ENCODE measurements at places on chromosomes 3 and 15.

DNA sequence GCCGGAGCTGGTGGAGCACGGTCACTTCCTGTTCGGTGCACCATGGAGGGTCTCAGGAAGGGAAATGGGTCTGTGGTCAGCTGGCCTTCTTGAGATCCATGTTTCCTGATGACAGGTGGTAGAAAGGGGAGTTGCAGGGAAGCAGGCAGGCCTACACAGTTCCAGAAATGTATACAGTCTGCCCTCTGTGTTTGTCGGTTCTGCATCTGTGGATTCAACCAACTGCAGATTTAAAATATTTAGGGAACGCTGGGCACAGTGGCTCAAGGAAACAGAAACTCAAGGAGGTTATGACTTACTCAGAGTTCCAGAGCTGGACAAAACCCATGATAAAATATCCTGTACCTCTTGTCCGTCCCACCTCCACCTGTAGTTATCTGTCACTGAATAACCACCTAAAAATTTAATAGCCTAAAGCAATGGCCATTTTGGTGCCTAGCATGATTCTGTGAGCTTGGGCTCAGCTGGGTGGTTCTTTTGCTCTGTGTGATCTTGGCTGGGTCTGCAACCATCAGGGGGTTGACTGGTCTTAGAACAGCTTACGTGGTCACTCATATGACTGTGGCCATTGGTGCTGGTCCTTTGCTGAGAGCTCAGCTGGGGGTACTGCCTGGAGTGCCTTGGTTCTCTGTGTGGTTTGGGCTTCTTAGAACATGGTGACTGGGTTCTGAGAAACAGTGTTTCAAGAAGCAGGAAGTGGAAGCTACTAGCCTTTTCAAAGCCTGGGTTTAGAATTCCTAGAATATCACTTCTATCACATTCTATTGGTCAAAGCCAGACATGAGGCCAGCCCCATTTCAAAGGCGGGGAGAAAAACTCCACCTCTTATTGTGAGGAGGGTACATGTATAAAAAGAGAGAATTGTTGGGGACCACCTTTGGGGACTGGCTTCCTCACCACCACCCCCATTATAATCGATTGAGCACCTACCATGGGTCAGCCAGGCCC lies 239.7 kb upstream of the BHLHE40 start:
- DNase-seq: no peak

DNA sequence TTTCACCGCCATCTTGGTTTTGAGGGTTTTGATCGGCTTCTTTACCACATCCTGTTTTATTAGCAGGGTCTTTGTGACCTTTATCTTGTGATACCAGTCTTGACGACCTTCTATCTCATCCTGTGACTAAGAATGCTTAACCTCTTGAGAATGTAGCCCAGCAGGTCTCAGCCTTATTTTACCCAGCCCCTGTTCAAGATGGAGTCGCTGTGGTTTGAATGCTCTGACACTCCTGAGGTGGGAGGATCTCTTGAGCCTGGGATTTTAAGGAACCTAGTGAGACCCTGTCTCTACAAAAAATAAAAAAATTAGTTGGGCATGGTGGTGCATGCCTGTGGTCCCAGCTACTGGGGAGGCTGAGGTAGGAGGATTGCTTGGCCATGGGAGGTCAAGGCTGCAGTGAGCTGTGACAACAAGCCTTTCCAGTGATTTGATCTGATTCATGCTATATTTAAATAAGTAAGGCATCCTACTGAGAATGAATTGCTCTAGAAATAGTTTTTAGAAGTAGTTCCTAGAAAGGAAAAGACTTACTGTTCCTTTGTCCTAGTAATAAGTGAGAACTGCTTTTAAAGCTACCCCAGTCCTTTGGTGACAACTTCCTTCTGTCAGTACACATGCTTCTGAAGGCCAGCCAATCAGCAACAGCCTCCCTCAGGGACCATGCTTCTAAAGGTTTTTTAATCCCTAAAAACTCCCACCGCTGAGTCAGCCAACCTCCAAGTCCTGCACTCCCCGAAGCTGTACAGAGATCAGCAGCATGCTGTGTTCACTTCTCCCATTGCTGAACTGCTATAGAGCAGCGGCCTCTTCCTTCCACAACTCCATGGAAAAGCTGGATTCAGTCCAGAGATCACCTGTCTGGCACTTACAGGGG lies 9.1 kb upstream of the CEMIP start:
- no peak for DNase-seq

DNA sequence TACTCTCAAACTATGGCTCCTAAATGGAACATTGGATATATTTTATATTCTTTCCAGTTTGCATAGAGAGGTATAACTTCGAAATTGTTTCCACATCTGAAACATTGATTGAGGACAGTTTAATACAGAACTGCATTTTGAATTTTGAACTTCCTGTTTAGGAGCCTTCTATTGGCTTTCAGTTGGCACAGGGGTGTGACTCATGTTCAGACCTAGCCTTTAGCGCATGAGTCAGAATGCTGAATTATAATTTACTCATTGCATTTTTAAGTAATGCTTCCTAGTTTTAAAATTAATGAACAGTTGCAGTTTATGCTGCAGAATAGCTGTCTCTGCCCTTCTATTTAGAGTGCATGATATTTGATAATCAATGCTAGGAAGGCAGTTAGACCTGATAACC lies 751.7 kb downstream of the CADM2 start:
- DNase-seq: no peak

- no peak for DNase-seq
These were observed 21.2 kb upstream of the SPRED1 start for GRCh38 chr15:38231436-38231835.

GRCh38 chr3:123656691-123657090 lies 71.8 kb upstream of the HACD2 start:
- no peak for DNase-seq

- DNase-seq: no peak
These were observed 65.8 kb downstream of the PEAK1 start for GRCh38 chr15:77354063-77354462.

GRCh38 chr3:158539414-158540014 lies 31.5 kb upstream of the MLF1 start:
- no peak for DNase-seq

- DNase-seq: no peak
These were observed 36.1 kb upstream of the SLC41A3 start for GRCh38 chr3:126119976-126120375.

GRCh38 chr15:92083190-92083589 lies 229.7 kb downstream of the SLCO3A1 start:
- no peak for DNase-seq

DNA sequence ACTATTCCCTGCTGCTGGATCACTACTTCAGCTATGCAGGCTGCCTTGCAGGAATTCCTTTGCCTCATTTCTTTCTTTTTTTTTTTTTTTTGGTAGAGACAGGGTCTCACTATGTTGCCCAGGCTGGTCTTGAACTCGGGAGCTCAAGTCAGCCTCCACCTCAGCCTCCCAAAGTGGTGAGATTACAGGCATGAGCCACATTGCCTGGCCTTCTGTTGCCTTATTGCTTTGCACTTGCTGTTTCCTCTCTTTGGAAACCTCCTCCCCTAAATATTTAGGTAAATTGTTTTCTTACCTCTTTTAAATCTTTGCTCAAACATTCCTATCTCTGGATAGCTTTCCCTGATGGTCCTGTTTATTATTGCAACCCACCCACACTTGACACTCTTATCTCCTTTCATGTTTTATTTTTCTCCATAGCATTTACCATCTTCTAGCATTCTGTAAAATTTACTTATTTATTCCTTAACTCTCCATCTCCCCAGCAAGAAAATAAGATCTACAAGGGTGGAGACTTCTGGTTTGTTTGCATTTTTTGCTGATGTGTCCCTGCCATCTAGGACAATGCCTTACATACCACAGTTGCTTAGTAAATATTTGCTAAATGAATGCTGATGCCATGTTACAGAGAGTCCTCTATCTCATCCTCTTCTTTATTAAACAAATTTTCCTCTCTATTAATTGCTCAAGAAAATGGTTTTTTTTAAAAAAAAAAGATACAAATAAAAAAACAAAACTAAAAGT lies 134.8 kb downstream of the P2RY1 start:
- DNase-seq: no peak

GRCh38 chr3:27939940-27940339 lies 217.8 kb upstream of the EOMES start:
- DNase-seq: no peak

- DNase-seq: no peak
These were observed 41.8 kb downstream of the HGD start for GRCh38 chr3:120640231-120640630.

- DNase-seq: no peak
These were observed 283.1 kb downstream of the GABRG3 start for GRCh38 chr15:27254055-27254454.

DNA sequence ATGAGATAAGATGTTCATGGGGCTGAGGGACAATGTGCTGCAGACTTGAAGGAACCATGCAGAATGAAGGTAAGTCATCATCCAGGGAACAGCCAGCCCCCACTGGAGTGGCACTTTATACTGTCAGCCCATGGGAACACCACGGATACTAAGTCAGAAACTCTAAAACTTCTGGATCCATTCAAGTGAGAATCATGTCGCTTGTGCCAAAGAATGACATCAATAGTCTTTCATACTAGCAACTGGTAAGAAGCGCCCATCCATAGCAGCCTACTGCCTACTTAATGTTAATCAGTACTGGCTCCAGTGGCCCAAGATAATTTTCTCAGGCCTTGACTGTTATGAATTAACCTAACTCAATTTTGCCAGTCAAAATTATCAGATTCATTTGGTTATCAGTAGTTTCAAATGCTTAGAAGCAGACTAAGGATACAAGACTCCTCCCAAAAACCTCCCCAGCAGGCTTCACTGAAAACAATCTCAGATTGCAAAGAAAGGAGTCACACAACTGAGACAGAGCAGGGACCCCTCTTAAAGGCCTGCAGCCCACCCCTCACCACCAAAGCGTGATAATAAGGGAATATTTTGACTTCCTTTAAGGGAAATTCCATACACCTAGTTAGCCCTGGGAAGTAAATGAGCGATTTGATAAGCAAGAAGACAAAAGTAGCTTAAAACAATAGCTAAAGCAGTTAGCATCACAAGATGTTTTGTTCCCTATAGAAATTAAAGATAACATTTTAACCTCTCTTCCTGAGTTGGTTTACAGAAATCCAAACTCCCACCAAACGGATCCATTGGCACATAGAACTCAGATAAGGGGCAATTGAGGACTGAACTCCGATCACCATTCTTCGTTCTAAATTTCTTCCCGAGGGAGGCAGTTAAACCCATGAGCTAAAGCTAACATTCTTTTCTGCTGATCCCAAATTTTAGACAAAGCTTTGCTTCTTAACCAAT lies 98.8 kb downstream of the TGFBR2 start:
- DNase-seq: no peak

DNA sequence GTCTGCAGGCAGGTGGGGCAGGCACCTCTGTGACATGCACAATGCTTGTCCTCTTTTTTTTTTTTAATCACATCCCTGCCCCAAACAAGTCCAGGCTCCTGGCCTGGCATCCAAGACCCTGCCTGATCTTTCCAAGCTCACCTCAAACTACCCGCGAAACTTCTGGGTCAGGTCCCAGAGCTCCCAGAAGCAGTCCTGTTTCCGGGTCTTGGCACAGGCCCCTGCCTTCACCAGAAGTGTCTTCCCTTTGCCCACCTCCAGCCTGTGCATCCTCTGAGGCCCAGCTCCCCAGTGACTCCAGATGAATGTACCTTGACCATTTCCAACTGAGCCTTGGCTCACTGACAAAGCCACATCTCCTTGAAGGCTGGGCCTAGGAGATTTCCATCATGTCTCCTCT lies 23.0 kb downstream of the PLA2G4E start:
- DNase-seq: no peak

- no peak for DNase-seq
These were observed 4.8 kb downstream of the GPR171 start for GRCh38 chr3:151197981-151198767.

DNA sequence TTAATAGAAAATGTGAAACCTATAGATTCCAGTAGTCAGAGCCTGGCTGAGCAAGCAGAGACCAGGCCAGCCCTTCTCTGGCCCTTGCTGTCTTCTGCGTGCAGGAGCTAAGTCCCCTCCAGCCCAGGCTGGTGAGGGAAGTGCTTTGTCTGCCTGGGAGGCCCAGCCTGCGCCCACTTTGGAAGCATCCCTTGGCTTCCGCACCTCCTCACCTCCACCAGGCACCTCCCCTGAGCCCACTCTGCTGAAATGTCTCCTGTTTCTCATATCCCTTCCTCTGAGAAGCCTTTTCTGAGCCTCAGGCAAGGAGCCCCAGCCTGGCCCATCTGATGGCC lies 45.3 kb downstream of the ALDH1L1 start:
- DNase-seq: no peak

DNA sequence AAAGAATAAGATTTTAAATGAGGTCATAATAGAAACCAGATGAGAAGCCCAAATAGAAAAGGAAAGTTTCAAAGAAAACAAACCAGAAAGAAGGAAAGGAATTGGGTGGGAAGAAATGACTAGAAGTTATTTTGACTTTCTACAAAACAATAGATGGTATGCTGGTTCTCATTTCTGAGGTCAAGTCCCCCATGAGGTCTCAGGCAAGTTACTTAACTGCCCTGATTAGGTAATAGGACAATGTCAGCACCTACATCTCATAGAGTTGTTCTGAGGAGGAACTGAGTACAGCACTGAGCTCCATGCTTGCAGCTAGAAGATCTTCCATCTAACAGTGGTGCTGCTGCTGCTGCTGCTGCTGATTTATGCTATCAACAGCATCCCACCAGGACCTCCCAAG lies 185.9 kb downstream of the ERC2 start:
- DNase-seq: no peak

- DNase-seq: no peak
These were observed 825.7 kb downstream of the SQOR start for GRCh38 chr15:46460431-46461094.

DNA sequence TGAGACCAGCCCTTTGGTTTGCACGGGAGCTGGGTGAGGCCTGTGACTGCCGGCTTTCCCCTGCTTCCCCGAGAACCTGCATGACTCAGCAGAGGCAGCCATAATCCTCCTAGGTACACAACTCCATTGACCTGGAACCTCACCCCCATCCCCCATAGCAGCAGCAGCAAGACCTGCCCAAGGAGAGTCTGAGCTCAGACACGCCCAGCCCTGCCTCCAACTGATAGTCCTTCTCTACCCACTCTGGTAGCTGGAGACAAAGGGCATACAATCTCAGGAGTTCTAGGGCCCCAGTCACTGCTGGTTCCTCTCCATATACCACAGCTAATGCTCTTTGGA lies 141.0 kb upstream of the ARHGEF26 start:
- DNase-seq: no peak

Data from SIG-M5 (cell line).